Small intestine (tissue), 16 donors: ENCODE measurements at places on chromosomes 7 and 10. TPM values are rescaled to one million over a fixed set of nuclear protein-coding genes. Genes with fewer than 3 reads are reported as not detected.

GOLGA7B gene
- 5.3 TPM for polyA plus RNA-seq

OIT3 gene
- 0.45 TPM for polyA plus RNA-seq

COG5 gene
- 41.6 TPM for polyA plus RNA-seq

PLPP4 gene
- polyA plus RNA-seq = 0.60 TPM

SPDYE5 gene
- not detected for polyA plus RNA-seq

NPC1L1 gene
- 39.9 TPM for polyA plus RNA-seq

HERPUD2 gene
- polyA plus RNA-seq = 23.5 TPM
